ENCODE measurements at places on chromosomes 4 and X. TPM values are rescaled to one million over a fixed set of nuclear protein-coding genes. Genes with fewer than 3 reads are reported as not detected.

The PASD1 gene
- total RNA-seq: not detected

The NIPAL1 gene
- 0.08 TPM for total RNA-seq

The HSD17B13 gene
- 0.13 TPM for total RNA-seq

The MEPE gene
- total RNA-seq: not detected

The FAM47C gene
- not detected for total RNA-seq

The DGKK gene
- total RNA-seq: not detected

The SLC6A14 gene
- not detected for total RNA-seq

The RTL5 gene
- total RNA-seq: 3.4 TPM

The FGB gene
- total RNA-seq: not detected

The SSX1 gene
- total RNA-seq: not detected

The CXCL8 gene
- total RNA-seq: 0.62 TPM

The HUWE1 gene
- 135 TPM for total RNA-seq

Data from heart right ventricle (tissue), 16 donors.